ENCODE measurements at places on chromosomes 6 and 20.

DNA sequence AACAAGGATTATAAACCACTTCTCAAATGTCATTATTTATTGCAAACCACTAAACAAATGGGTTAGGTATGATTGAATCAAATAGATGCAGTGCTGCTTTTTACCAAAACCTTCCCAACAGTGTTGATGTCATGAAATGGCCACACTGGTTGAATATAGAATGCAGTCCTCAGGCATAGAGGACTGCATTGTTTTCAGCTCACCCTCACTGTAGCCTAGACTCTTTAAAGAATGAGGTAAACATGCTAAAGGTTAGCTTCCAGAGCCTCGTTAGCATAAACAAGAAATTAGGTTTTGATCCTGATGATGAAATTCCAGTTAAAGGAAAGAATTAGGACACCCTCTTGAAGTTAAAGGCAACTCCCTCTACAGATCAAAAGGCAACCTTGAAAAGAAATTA is 224.3 kb downstream of the ALDH8A1 start:
- no peak for DNase-seq

- no peak for DNase-seq
These were observed 64.8 kb downstream of the RTN4IP1 start for GRCh38 chr6:106564476-106564875.

GRCh38 chr20:1888796-1889463 is 6.3 kb upstream of the SIRPA start:
- no peak for DNase-seq

DNA sequence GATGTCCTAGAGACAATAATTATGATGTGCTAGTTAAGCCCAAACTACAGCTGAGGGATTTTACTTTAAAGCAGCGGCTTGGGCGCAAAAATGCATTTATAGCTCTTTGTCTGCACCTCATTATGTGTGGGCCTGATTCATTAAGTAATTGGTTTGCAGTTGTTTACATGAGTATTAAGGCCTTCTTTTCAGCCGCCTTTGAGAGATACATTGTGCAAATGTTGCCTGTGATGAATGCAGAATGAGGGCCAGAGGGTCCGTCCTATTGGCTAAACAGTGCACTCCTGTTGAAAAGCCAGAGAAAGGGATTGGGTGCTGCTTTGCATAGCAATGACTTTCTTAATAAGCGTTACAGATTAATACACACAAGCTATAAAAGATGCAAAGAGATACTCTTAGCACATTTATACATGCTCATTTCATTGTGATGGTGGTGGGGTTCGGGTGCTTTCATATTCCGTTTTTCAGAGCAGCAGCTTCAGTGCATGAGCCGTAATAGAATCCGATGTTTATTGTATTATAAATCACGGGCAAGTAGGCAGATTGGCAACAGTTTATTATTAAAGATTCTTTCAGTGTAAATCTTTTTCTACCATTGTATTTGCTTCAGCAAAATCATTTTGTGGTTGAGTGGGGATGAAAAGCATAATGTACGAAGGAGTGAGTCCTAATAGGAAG is 68.2 kb upstream of the XRN2 start:
- DNase-seq, result no peak

- DNase-seq, result no peak
These were observed at the start of gene TDRD6 for GRCh38 chr6:46687619-46688097. TDRD6 (plus strand) TSS chr6:46687885; CDS start chr6:46688129, 244 bp downstream.

DNA sequence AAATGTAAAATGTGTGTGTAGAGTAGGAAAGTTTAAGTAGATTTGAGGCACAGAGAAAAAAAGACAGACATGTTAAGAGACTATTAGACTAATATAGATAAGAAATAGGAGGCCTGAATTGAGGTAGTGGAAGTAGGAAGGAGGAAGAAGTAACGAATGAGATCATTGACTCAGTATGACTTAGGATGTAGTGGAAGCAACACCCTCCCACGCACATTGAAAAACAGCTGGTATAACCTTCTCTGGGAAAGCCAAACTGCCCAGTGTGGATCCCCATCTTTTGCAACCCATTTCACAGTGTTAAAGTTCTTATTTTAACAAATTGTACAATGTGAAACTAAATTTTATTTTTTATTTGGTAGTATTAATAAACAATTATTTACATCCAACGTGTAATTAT is 89.1 kb downstream of the GRIK2 start:
- no peak for DNase-seq

- DNase-seq, result no peak
These were observed 20.1 kb upstream of the PLEKHG1 start for GRCh38 chr6:150579611-150580010.

DNA sequence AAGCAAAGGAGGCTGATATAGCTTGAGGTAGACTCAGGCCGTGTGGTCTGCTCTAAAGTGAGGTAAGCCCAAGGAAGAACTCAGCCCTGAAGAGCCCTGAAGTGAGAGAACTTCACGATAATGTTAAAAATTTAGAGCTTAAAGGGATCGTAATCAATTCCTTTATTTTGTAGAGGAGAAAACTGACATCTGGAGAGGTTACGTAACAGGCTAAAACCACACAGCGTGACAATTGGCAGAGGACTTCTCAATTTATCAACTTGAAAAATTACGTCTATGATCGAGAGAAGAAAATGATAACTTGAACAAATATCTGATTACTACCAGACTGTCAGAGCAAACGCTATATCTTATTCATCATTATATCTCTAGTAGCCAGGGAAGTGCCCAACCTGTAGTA is 121.8 kb upstream of the FOXO3 start:
- DNase-seq, result no peak

GRCh38 chr20:9741996-9742395 is 96.9 kb downstream of the PAK5 start:
- DNase-seq, result no peak

GRCh38 chr6:14412026-14412425 is 294.5 kb downstream of the CD83 start:
- no peak for DNase-seq
